Fibroblast of the aortic adventitia (primary cell): ENCODE measurements at places on chromosomes 12 and 14. TPM values are rescaled to one million over a fixed set of nuclear protein-coding genes. Genes with fewer than 3 reads are reported as not detected.

DNA sequence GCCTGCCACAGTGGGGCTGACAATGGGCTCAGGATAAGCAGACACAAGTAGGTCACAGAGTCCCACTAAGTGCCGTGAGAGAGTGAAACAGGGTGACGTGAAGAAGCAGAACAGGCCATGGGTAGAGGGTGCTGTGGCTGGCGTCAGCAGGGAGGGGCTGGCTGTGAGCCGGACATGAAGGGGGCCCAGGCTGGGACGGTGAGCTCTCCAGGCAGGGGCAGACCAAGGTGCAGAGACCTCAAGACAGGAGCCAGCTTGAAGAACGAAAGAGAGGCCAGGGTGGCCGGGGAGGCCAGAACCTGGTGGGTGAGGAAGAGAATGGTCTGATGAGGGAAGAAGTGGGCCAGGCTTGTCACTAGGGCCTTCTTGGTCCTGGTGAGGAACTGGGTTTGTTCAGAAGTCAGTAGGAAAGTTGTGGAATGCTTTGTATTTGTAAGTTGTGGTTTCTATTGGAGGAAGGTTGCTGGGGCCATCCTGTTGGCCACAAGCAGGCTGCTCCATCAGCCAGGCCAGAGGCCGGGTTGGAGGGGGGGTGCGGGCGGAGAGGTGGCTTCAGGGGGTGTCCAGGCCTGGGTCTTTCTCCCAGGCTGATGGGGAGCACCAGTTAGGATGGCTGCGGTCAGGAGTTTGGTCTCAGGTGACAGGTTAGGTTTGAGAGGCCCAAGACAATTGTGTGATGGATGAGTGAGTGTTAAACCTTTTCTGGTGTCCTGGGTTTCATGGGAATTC lies 21.4 kb upstream of the MLXIP start:
- DNase-seq, result no peak

DNA sequence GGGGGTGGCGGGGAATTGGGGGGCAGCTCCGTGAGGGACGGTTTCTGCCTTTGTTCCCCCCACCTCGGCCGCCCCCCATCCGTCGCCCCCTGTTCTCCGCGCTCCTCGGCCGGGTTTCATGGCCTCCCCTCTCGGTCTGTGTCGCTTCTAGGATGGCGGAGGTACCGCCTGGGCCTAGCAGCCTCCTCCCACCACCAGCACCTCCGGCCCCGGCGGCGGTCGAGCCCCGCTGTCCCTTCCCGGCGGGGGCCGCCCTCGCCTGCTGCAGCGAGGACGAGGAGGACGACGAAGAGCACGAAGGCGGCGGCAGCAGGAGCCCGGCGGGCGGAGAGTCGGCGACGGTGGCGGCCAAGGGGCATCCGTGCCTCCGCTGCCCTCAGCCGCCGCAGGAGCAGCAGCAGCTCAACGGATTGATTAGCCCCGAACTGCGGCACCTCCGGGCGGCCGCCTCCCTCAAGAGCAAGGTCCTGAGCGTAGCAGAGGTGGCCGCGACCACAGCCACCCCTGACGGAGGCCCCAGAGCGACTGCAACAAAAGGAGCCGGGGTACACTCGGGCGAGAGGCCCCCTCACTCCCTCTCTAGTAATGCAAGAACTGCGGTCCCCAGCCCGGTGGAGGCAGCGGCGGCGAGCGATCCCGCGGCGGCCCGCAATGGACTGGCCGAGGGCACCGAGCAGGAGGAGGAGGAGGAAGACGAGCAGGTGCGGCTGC lies 575 bp downstream of the NAA30 start:
- peak; percentile 20 for DNase-seq

Gene MYO1A
- total RNA-seq, result 0.09 and 3.4 TPM in 2 replicates

Gene STYK1
- 0.27 TPM in 1 of 2 replicates, not detected in the other for total RNA-seq

DNA sequence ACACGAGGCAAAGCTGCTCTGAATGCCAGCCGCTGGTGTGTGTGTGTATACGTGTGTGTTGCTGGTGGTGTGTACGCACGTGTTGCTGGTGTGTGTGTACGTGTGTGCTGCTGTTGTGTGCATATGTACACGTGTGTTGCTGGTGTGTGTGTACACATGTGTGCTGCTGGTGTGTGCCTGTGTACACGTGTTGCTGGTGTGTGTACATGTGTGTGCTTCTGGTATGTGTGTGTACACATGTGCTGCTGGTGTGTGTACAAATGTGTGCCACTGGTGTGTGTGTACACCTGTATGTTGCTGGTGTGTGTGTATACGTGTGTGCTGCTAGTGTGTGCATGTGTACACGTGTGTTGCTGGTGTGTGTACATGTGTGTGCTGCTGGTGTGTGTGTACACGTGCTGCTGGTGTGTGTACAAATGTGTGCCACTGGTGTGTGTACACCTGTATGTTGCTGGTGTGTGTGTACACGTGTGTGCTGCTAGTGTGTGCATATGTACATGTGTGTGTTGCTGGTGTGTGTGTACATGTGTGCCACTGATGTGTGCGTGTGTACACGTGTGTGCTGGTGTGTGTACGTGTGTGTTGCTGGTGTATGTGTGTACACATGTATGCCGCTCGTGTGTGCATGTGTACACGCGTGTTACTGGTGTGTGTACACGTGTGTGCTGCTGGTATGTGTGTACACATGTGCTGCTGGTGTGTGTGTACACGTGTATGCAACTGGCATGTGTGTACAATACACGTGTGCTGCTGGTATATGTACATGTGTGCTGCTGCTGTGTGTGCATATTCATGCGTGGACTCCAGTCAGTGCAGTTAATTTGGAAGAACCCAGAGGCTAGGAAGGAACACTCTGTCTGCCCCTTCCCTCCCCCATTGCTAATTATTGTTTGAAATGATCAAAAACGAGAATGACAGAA lies 47.2 kb downstream of the CACNA2D4 start:
- DNase-seq, result no peak

GRCh38 chr12:52024845-52025230 lies 18.1 kb downstream of the TAMALIN start:
- peak; percentile 50 for DNase-seq

GRCh38 chr14:21093769-21094681 lies 4.4 kb downstream of the ZNF219 start:
- DNase-seq, result no peak

GRCh38 chr14:25006961-25007795 lies 42.8 kb downstream of the STXBP6 start:
- peak; percentile 86 for DNase-seq

Gene FGD4
- total RNA-seq, result 5.6 and 55.6 TPM in 2 replicates

Gene PLA2G1B
- not detected in 2 replicates for total RNA-seq

Gene PZP
- not detected in 2 replicates for total RNA-seq

- no peak for DNase-seq
Measured at GRCh38 chr14:61280092-61280525, 1.0 kb downstream of the TMEM30B start.

Gene ESRRB
- not detected in 2 replicates for total RNA-seq

GRCh38 chr12:115437061-115437567 lies 753.1 kb upstream of the TBX3 start:
- DNase-seq, result peak; percentile 55

Gene ABCB9
- total RNA-seq, result 4.4 and 10.3 TPM in 2 replicates

GRCh38 chr12:2643576-2644135 lies 151.1 kb upstream of the FKBP4 start:
- DNase-seq, result no peak

GRCh38 chr12:34526946-34527345 lies 504.6 kb downstream of the ALG10 start:
- peak; percentile 0 for DNase-seq

- no peak for DNase-seq
Measured at GRCh38 chr12:124340080-124340900, 45.4 kb downstream of the RFLNA start.

Gene DNAJC22
- 1.6 and 2.5 TPM in 2 replicates for total RNA-seq

Gene PCED1B
- total RNA-seq, result 0.27 TPM in 1 of 2 replicates, not detected in the other

DNA sequence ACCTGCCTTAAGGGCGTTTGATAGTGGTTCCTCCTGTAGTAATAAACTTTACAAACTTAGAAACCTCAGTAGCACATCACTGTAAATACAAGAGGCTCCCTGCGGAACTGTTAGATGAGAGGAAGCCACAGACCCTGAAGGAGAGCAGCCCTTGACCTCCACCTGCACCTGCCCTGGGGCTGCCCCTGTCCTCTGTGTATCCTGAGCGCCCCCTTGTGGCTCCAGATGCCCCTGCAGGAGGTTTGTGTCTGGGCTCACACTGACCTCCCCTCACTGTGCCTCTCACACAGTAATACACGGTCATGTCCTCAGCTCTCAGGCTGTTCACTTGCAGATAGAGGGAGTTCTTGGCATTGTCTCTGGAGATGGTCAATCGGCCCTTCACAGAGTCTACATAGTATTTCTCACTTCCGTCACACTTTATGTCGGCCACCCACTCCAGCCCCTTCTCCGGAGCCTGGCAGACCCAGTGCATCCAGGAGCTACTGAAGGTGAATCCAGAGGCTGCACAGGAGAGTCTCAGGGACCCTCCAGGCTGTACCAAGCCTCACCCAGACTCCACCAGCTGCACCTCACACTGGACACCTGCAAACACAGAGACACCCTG lies 1059.8 kb downstream of the TMEM121 start:
- no peak for DNase-seq

GRCh38 chr12:62631471-62632410 lies 165.1 kb downstream of the MON2 start:
- peak; percentile 97 for DNase-seq

DNA sequence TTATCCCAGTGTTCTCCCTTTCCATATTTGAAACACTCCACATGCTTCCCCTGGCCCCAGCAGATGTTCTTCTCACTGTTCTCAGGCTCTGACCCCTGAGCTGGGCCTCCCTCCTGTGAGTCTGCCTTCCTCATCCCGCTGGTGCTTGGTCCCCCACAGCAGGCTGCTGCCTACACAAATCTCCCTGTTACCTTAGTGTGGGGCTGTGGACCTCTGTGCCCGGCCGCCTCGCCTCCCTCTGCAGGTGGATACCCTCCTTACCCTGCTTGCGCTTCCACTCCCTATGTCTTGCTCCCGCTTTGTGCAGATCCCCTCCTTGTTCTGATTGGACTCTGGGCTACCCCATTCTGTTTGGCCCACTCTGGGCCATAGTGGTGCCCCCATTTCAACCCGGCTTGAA lies 6.9 kb downstream of the DERA start:
- DNase-seq, result no peak

Gene PRIM1
- total RNA-seq, result 4.3 and 38.0 TPM in 2 replicates

Gene KRT2
- not detected in 2 replicates for total RNA-seq

DNA sequence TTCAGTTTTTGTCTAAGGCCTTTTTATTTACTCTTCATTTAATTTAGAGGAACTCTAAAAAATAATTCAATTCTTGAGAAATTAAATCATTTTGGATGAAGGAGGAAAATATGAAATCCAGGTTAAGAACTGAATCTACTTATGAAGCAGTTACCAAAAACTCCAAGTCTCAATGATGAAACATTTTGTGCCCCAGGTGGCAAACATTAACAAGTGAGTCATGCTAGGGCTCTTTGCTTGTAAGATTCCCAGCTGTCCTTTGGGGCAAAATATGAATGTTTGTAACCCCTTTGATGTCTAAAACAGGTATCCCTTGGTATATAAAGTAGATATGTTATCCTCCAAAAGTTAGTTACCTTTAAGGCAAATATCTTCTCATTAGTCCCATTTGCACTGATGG lies 202.4 kb downstream of the NEDD1 start:
- no peak for DNase-seq

Gene SLC10A1
- not detected in 2 replicates for total RNA-seq

Gene CCDC197
- total RNA-seq, result not detected in 2 replicates

DNA sequence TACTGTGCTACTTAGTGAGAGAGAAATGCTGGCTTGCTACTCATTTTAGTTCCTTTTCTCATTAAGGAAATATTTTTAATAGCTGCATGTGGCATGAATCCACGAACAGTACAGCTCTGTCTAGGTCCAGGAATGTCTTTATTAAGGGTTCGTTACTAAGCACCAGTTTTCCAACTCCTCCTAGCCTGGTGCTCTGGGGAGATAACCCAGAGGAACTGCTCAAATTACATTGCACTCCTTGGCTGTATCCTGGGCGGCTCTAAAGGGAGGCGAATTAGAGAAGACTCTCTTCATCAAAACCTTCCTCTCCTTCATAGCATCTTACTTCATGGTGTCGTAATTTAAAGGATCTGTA lies 101.3 kb downstream of the PPM1A start:
- DNase-seq, result peak; percentile 40

Gene TEX52
- total RNA-seq, result not detected in 2 replicates

Gene SALL2
- 5.3 and 9.0 TPM in 2 replicates for total RNA-seq

GRCh38 chr14:66066981-66067776 lies 419.0 kb upstream of the CCDC196 start:
- DNase-seq, result peak; percentile 92

DNA sequence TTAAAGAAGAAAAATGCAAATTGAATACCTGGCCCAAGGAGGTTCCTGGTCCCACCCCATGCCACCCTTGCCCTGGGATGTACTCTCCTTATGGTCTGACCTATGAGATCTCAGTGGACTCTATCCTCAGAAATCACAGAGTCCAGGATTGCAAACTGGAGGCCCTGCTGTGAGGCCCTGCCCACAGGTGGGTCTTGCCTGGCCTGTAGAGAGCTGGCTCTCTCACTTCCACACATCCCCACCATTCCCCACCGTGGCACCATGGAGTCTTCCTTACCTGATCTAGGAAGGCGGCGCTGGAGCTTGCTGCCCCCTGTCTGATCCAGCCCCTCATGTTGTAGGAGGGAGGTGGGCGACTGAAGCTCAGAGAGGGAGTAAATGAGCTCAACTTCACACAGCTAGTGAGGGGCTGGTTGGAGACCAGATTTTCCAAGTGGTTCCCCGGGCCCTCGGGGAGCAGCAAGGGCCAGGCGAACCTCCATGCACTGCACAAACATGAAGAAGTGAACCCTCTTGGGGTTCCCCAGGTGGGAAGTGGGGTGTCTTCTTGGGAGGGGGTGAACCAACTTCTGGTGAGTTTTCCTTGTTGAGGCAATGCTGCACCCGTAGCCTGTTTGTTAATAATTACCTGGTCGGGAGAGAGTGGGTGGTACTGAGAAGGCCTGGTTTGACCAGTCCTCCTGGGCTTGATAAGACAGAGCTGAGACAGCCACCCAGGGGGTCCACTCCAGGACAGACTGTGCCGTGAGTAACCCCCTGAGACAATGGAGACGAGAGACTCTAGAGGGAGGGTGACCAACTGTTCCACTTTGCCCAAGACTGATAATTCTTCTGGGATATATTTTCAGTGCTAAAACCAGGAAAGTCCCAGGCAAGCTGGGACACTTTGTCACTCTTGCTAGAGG lies at the start of gene SERPINA4:
Gene SERPINA4, plus strand, starts transcription at position 692 of the 905 bp plus-strand sequence. CDS start 2,041 bp downstream, outside the sequence.
- no peak for DNase-seq

- DNase-seq, result peak; percentile 97
Measured at GRCh38 chr12:15629108-15629507, 160.1 kb downstream of the EPS8 start.

DNA sequence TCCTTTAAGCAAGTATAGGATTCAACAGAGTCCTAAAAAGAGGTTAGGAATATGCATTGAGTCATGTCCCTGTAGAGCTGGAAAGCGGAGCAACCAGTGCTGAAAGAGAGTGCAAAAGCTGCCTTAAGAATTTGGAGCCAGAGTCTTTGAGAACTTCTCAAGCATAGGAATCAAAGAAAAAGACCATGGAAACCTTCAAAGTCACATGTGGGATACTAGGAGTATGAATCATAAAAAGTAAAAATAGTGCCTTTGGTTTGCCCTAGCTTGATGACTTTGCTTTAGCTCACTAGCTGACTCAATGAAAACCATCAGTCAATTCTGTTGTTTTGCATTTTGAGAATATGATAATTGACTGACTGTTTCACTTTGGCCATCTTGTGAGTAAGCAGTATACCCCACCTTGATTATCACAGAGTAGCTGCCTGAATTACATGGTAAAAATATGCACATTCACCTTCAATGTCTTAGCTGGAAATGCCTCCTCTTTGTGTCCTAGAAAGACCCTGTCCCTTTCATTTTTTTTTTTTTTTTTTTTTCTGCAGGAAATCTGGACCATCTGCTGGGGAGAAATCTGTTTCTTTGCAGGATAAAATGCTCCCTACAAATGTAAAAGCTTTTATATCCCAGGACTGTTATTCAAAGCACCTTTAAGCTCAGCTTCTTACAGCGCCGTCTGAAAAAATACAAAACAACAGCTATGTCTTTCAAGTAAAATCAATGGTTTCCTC lies 248.6 kb upstream of the KRR1 start:
- DNase-seq, result peak; percentile 93

GRCh38 chr14:90894241-90894640 lies 78.0 kb upstream of the TTC7B start:
- DNase-seq, result no peak
